ENCODE measurements at places on chromosomes 2 and 18.

DNA sequence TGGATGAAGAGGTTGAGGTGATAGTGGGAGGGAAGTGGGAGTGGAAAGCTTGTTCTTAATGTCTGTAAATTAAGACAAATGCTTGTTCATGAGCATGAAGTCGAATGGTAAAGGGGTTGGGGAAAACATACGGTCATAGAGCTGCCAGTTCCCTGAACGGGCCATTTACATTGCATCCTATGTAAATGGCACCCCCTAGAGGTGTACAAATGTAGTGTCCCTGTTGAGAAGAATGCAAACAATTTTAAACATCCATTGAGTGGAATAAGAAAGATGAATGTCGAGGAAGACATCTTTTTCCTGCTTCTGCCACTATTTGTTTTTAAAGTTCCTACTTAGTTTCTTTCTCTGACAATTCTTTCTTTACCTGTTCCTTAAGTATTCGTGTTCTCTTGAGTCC lies 155.7 kb downstream of the RDH14 start:
- no peak for DNase-seq

DNA sequence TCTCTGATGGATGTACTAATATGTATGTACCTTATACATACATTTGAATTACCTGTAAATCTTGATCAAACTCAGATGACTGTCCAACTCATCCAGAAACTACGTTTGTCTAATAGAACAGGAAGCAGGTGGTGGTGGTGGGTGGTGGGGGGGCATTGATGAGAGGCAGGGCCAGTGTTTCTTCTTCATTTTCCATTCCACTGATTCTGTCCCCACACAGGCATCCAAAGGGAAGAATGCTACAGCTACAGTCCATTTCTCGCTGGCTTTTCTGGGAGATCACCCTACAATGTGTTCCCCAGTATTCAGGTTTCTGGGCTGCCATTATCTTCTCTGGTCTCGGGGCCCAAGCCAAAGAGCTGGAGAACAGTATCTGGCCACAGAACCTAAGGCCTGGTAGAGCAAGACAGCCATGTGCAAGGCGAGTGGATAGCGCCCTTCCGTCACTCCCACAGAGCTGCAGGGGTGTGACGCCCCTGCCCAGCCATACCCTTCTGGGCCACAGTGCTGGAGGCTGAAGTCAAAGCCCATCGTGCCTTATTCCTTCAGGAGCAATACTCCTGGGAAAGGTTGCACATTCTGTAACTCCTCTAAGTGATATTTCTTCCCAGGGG lies 54.5 kb downstream of the BCL11A start:
- DNase-seq = no peak

- no peak for DNase-seq
These were observed 124.0 kb downstream of the PRELID3A start for GRCh38 chr18:12531749-12532148.

DNA sequence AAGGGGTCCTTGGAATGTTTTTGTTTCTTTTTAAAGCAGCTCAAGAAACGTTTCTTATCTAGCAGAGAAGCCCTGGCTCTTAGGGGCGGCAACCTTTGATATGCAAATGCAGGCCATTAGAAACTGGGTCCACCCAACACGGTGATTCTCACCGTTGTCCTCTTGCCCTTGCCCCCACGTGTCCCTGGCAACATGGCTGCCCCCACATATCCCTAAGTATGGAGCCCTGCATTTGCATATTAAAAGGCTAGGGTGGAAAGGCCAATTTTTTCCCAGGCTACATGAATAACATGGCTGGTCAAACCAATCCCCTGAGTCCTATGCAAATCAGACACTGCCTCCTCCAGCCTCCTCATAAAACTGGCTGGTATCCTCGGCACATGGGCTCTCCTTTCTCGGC lies 230.1 kb upstream of the SPOPL start:
- DNase-seq = no peak

GRCh38 chr2:70753902-70754301 lies 14.1 kb downstream of the ADD2 start:
- no peak for DNase-seq

- no peak for DNase-seq
These were observed 222.7 kb downstream of the PIEZO2 start for GRCh38 chr18:10926621-10927161.

DNA sequence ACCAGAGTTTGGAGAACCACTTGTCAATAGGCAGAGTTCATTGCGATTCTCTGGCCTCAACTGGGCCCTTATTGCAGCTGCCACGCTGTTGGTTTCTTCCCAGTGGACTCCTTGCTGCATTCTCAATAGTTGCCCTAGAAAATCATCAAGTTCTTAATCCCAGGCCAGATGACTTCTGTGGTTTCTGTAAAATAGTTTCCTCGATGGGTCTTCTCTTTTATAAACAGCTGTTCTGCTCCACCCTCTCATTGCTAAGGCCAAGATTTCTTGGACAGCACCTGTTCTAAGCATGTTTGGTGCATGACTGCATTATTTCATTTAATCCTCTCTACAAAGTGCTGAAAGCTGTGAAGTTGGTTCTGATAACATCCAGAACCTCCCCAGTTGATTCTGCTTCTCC lies 131.0 kb downstream of the BCL2L11 start:
- DNase-seq = no peak

DNA sequence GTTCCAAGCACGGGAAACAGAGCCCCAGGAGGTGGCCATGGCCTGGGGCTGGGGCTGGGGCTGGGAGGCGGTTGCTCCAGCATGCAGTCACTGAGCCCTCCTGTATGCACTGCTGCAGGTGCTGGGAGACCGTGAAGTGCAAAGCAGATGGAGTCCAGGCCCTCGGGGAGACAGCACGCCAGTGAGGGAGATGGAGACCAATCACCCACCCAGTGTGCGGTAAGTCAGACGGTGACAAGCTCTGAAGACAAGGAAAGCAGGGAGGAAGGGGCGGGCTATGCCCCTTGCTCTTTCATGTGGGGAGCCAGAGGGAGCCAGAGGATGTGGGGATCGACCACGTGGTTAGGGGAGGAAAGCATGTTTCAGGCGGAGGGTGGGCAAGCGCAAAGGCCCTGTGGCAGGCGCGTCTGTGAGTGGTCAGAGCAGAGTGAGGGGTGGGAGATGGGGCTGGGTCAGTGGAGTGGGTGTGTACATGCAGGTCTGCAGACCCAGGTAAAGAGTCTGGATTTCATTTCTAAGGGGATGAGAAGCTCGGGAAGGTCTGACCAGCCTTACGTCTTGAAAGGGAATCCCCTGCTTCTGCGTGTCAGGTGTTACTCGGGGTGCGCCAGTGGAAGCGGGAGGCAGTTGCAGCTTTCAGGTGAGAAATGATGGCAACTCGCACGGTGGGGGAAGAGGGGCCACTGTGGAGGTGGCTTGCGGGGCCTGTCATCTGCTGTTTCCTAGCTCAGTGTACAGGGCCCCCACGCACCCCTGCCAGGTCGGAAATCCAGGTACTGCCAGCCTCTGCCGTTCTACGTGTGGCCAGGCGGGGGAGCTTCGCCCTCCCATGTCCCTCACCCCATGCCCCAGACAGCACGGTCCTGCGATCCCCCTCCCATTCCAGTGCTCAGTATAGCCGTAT lies 19.4 kb downstream of the RRM2 start:
- DNase-seq = no peak

DNA sequence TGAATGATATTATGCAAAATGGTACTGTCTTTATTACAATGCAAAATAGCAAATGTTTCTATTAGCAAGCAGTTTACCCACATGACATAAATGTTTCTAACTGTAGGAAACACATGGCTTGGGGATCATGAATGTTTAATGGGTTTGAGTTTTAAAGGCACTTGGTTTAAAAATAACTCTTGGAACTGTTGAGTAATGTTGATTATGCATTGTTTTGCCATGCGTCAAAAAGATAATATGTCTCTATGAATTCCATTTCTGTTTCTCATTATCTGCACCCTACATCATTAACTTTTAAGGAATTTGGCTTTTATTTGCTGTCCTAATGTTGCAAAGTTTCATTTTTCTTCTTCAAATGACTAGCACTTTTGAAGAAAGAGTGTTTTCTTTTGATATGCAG lies 1355.5 kb downstream of the SUCLG1 start:
- no peak for DNase-seq
